ENCODE measurements at places on chromosomes 4 and X. TPM values are rescaled to one million over a fixed set of nuclear protein-coding genes. Genes with fewer than 3 reads are reported as not detected.

The SGMS2 gene
- total RNA-seq: 67.7 TPM

GRCh38 chr4:2339458-2340271, 77.8 kb upstream of the MXD4 start:
- DNase-seq: no peak

DNA sequence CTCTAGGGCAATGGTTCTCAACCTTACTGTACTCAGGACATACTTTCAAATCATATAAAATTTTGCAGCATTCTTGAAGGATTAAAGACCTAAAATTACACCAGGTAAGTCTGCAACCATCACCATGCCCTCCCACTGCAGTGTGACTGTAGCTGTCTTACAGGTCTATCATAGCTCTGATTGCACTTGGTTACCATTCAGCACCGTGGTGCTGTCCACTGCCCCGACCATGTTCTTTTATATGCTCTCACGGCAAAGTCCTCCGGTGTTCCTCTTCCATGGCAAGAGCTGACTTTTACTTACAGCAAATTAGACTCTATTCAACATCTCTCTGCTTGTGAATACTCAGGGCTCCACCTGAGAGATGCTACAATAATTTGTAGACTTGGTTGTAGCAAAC, 11.5 kb downstream of the CRMP1 start:
- DNase-seq: no peak

The PLXNB3 gene
- 9.1 TPM for total RNA-seq

GRCh38 chr4:145842224-145842887, 96.3 kb downstream of the ZNF827 start:
- DNase-seq: no peak

DNA sequence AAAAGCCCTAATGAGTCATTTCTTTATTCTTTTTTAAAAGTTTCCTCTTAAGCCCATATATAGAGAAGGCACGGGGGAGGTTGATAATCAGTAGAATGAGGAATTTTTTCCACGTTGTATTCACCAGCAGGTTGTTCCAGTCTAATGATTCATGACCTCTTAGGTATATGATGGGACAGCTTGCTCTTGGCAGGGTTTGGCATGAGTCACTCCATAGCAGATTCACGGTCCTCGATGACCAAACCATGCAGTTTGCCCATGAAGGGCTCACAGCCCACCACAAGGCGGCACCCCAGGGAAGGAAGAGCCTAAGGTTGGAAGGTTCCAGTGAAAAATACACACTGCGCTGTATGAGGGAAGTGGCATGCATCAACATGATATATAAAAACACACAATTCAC, 623.8 kb upstream of the DIPK2B start:
- DNase-seq: no peak

GRCh38 chr4:964346-965025, 8.9 kb downstream of the DGKQ start:
- no peak for DNase-seq

DNA sequence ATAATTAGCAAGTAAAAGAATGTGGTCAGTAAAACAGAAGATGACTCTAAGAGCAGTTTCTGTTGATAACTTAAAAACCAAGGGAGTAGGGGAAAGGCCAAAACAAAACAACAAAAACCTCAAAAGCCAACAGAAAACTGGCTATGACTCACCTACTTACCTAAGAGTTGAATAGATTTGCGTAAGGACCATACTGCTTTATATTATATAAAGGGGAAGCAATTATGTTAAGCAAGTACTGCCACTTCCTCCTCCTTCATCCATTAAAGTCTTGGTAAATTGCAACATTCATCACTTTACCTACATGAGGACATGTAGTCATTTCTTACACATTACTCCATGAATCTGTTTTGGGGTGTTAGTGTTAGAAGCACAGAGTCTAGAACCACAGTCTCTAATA, 85.9 kb upstream of the FAM47A start:
- DNase-seq: no peak

Measured in omental fat pad (tissue), 4 donors.